Inflammatory macrophage treated with lipopolysaccharide for 4 hours (primary cell): ENCODE measurements at places on chromosomes 2 and 18.

DNA sequence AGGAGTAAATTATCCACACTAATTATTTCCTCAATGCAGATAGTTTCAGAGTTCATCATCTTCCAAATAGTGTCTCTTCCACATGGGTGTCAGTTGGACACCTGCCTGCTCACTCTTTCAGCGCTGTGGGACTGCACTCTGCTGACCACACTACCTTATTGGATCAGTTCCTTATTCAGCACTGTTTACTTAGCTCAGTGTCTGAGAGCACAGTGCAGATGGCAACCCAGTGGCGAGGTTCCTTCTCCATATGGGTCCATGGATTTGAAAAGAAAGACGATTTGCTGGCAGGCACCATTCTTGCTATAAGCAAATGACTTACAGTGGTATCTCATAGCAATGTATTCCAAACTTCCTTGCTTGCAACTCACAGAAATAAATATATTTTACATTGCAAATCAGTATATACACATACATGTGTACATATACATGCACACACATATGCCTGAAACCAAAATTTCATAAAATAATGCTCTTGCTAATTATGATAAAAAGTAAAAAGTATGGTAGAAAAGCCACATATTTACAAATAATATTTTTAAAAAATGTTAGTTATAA, 354.8 kb downstream of the INSIG2 start:
- no peak for DNase-seq

GRCh38 chr2:166239548-166239947, 111.7 kb upstream of the SCN1A start:
- DNase-seq, result no peak

- no peak for DNase-seq
Observed at GRCh38 chr2:19682493-19682892, 219.3 kb downstream of the TTC32 start.

DNA sequence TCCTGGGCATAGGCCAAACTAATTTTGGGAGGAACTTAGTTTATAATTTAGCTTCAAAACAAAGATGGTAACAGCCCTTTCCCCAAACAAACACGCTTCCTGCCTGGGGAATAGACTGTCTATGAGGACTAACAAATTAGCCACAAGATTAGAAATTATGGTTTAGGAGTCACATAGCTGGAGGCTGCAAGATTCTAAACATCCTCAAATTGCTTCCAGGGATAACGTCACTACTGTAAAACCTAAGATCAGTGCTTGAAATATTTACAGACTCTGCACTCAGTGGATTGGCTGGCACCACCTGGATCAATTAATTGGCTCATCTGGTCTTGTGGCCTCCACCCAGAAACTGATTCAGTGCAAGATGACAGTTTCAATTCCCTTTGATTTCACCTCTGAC, 118.0 kb upstream of the TACR1 start:
- no peak for DNase-seq
